Fibroblast of mammary gland (primary cell): ENCODE measurements at places on chromosomes 2 and 18.

DNA sequence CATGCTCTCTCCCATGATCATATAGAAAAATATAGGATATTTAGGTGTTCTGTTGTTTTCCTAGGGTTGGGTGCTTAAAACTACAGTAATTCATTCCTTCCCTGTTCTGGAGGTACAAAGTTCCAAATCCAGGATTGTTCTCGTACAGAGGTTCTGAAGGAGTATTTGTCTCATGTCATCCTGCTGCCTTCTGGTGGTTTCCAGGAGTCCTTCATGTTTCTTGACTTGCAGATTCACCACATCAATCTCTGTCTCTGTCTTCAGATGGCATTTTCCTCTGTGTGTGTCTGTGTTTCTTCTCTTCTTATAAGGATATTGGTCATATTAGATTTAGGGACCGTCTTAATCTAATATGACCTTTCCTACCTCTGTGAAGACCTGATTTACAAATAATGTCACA, 397.9 kb downstream of the NYAP2 start:
- no peak for DNase-seq

DNA sequence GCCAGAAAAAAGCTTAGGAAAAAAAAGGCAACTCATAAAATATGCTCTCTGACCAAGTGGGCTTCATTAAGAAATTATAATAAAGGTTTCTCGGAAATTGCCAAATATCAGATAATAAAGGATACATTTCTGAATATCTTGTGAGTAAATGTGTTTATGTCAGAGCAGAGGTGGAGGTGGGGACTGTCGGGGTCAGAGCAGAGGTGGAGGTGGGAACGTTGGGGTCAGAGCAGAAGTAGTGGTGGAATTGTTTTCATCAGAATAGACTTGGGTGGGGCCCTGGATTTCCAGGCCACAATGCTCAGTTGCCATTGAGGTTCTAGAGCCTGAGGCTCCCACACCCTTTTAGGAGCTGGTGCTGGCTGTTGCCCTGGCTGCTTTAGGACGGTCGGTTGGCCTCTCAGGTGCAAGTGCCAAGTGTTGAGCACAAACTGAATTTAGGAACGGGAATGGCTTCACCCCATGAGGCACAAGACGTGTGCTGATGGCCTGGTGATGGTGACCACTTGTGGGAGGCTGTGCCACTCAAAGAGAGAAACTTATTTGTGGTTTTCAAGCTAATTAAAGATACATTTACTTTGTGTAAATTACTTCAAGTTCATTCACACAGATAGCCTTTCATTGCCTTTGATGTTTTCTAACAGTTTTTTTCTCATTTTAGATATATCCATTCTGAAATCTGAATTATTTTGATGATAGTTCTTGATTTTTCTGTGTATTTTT, 131.5 kb downstream of the ATP9B start:
- peak; percentile 9 for DNase-seq

DNA sequence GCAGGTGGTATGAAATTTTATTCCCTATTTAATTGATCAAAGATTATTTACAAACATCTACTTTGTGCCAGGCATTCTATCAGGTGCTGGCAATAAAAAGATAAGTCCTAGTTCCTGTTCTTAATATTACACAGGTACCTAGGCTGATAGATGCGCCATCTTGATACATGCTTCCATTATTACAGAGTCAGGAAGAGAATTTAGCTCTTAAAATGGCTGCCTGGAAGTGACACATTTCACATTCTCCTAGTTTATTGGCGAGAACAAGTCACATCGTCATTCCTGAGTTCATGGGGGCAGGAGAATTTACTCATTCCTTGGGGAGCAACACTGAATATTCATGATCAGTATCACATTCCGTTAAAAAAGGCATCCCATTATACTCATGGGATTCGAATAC, 1.1 kb upstream of the DARS1 start:
- DNase-seq, result no peak

- DNase-seq, result no peak
Measured at GRCh38 chr2:130845505-130846085, 8.9 kb downstream of the ARHGEF4 start.

DNA sequence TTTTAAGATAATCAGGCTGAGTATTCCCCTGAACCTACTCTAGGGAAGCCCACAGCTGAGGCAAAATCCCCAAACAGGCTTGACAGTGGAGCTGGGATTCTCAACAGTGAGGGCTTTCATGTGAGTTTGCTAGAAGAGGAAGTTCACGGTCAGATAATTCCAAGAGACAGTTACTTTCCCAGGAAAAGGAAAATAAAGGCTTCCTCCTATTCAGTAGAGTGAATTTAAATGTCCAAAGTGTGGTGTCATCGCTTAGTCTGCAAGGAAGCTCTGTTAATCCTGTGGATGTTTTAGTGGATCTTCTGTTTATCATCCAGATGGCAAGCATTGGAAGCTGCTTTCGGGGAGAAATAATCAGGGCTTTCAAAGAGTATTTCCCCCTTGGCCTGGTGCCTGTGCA, 119.8 kb downstream of the RPIA start:
- no peak for DNase-seq

DNA sequence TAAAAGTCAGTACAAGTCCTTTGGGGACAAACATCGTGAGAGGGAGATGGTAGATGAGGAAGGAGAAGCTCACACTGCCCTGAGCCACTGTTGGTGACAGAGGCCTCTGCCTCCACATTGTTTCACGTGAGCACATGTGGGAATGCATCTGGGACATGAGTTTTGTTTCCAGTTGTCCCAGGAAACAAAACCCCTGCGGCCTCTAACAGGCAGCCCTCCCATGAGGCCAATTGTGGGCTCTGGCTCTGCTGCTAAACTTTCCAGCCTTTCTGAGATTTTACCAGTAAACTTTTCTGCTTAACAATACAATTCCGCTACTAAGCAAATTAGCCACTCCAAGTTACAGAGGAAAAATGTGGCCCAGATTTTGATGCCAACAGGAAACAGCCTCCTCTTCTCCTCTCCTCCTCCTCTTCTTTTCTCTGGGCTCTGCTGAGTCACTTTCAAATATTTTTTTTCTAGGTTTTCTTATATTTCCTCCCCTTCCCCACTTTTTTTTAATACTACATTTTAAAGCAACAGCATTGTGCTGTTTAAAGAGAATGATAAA, 23.4 kb upstream of the LRRC30 start:
- peak; percentile 26 for DNase-seq

DNA sequence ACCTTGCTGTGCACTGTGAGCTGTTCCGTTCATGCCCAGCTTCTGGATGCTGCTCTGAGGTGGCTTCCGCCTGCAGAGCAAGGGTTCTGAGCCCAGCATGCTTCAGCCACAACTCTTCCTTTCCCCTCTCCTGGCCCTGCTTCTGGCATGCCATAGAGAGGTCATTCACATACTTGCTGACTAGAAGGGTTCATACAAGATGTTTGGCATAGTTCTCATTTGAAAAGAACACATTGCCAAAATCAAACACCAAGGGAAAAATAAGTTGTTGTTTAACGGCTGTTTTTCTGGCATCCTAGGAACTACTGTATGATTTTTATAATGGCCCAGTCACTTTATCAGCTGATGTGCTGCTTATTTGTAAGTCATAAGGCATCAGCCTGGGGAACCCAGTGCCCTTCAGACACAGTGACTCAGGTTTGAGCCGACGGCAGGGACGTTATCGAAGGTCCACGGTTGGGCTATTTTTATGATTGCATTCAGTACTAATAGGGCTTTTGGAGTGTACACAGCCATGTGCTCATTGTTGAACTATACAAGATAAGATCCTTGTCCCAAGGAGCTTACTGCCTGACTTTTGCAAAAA, 53.9 kb upstream of the CTAGE1 start:
- DNase-seq, result peak; percentile 77

- peak; percentile 52 for DNase-seq
Measured at GRCh38 chr2:109162999-109163398, 34.0 kb downstream of the SH3RF3 start.

GRCh38 chr2:38793511-38793910, 15.5 kb downstream of the GEMIN6 start:
- DNase-seq, result no peak

- no peak for DNase-seq
Measured at GRCh38 chr2:20797096-20797495, 25.8 kb downstream of the LDAH start.

DNA sequence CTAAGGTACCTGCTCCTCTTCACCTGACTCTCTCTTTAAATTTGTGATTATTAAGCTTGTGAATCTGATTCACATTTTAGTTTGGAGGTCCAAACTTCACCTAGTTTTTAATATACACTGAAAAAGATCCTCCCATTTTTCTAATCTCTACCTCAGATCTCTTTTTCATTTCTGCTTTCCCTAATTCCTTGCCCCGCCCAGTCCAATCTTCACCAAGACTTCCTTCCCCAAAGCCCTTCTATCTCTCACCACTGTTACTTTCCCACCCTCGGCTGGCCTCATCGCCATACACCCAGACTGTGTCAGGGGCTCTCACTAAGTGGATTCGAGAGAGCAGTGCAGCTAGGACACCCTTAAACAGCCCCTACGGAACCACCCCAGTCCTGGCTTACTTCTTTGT, 40.0 kb downstream of the LBH start:
- no peak for DNase-seq

DNA sequence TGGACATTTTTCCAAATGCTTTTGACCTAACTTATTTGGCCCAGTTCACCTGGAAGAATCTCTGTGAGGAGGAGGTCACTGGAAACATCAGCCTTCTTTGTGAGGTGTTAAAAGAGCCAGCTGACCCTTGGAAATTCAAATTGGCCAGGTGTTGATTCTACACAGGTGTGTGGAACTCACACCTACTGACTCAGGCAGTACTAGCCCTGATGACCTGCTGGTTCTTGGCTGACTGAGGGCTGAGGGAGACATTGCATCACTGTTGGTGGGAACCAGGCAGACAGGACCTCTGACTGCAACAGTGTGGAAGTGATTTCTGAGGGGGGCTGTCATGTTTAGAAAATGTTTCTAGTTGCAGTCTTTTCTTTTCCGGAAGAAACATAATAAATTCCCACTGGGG, 242.2 kb upstream of the LRRTM1 start:
- no peak for DNase-seq

- no peak for DNase-seq
Measured at GRCh38 chr2:168355121-168355520, 101.0 kb upstream of the CERS6 start.

GRCh38 chr2:40202798-40203400, 249.0 kb downstream of the SLC8A1 start:
- DNase-seq, result peak; percentile 53

- peak; percentile 59 for DNase-seq
Measured at GRCh38 chr2:27003857-27004256, 28.9 kb upstream of the TMEM214 start.

GRCh38 chr2:82198809-82199492, 1894.4 kb upstream of the LRRTM1 start:
- DNase-seq, result no peak

DNA sequence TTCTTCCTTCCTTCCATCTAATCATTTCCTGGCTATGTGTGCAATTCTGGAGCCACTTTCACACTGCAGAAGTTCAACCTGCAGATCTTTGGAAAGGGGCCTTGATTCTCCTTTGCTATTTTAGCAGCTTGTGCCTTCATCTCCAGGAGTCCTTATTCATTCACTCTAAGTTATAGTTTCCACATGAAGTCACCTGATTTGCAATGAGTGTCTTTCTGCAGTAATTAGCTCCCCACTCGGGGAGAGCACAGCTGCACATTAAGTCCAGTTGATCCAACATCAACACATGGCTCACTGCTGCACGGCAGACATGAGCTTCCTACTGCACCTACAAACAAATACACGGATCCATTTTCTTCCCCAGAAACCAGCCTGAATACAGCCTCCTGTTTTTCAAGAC, 323.1 kb upstream of the TNP1 start:
- no peak for DNase-seq

DNA sequence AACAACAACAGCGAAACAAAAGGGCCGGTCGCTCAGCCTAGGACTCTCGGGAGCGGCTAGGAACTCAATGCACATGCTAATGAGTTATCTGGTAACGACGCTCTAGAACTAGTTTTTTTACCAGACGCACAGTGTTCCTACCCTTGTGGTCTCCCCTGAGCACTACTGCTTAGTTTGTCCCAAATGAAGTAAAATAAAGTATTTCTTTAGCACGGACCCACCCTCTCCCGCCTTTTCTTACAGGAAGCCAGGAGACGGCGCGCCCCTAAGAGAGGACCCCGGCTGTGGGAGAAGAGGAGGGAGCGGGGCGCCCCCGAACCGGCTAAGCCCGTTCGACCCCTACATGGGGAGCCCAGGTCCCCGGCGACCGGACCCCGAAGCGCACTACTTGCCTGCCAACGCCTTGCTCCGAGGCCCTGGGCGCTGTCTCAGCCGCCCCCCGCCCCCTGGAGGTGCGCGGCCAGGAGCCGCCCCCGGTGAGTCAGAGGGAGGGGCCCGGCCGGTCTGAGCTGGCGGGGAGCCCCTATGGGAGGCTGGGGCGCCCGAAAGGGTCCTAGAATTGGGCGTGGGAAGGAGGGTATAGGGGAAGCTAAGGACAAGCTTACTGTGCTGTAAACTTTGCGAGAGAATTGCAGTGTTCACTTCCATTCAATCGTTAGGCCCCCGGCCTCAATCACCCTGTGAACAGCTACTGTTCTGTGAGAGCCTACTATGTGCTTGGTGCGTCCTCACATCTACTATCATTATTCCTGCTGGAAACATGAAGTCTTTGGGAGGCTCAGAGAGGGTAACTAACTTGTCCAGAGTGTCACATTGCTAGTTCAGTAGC, 3.6 kb upstream of the CAPG start:
- peak; percentile 51 for DNase-seq

GRCh38 chr2:181255651-181256050, 201.5 kb upstream of the ITGA4 start:
- DNase-seq, result no peak

GRCh38 chr2:170339322-170339721, 161.4 kb downstream of the MYO3B start:
- DNase-seq, result no peak

GRCh38 chr2:841036-841435, 109.6 kb upstream of the SNTG2 start:
- no peak for DNase-seq

- peak; percentile 84 for DNase-seq
Measured at GRCh38 chr18:36402765-36403396, 105.4 kb downstream of the FHOD3 start.

- no peak for DNase-seq
Measured at GRCh38 chr18:47632970-47633635, 297.4 kb downstream of the SMAD2 start.

GRCh38 chr2:74537140-74537539, 7.4 kb downstream of the HTRA2 start:
- no peak for DNase-seq

- no peak for DNase-seq
Measured at GRCh38 chr2:76288146-76288545, 577.4 kb upstream of the GCFC2 start.
